NCI-H774 (cell line): ENCODE measurements at places on chromosomes 1 and 21.

GRCh38 chr1:211155040-211155439, 21.1 kb upstream of the KCNH1 start:
- no peak for DNase-seq

- no peak for DNase-seq
Observed at GRCh38 chr1:20552728-20553445, 514 bp downstream of the FAM43B start.

- no peak for DNase-seq
Observed at GRCh38 chr1:70945251-70945650, 102.4 kb downstream of the PTGER3 start.

DNA sequence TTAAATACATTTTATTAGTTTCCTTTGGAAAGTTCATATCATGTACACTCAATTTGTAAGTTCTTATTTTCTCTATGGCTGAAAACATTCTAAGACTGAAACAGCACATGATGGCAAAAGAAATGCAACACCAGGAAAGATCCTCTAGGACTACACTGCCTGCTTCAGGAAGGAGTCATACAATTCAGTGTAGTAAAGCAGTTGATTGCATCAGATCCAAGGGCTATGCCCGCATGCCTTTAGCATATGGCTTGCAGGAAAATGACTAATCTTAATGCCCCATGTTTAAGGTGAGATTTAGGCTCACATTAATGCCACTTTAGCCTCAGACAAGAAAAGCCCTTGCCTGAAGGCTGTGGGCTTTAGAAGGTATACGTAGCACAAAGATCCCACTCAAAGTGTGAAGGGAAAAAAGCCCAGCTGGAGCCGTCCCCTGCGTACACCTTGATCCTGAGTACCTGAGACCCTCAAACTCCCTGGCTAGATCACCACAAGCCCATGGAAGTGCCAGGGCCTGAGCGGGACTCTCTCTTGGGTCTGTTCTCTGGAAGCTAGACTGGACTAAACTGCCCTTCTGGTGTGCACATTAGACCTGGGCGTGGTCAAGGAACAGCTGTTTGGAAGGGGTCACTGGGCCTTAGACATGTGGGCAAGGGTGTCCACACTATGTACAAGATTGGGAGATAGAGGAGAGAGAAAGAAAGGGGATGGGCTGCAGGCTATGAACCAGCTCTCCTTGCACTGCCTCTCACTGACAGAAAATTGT, 52.9 kb downstream of the ESRRG start:
- DNase-seq = no peak

GRCh38 chr21:44262338-44263056, 800 bp upstream of the DNMT3L start:
- DNase-seq = no peak

GRCh38 chr1:39141925-39142324, 62.6 kb upstream of the MACF1 start:
- DNase-seq = no peak

DNA sequence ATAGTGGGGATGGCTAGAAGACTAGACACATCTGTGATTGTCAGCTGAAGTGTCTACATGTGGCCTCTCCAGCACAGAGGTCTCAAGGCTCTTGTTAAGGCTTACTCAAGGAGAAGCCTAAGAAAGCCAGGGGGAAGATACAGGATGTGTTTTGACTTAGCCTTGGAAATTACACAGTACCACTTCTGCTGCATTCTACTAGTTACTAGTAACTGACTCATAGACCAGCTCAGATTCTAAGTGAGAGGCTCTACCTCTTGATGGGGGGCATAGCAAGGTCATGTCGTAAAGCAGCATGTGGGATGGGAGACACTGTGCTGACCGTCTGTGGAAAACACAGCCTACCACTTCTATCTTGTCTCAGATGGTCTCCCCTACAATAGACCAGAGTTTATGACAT, 99.5 kb downstream of the UBE2U start:
- DNase-seq = no peak

DNA sequence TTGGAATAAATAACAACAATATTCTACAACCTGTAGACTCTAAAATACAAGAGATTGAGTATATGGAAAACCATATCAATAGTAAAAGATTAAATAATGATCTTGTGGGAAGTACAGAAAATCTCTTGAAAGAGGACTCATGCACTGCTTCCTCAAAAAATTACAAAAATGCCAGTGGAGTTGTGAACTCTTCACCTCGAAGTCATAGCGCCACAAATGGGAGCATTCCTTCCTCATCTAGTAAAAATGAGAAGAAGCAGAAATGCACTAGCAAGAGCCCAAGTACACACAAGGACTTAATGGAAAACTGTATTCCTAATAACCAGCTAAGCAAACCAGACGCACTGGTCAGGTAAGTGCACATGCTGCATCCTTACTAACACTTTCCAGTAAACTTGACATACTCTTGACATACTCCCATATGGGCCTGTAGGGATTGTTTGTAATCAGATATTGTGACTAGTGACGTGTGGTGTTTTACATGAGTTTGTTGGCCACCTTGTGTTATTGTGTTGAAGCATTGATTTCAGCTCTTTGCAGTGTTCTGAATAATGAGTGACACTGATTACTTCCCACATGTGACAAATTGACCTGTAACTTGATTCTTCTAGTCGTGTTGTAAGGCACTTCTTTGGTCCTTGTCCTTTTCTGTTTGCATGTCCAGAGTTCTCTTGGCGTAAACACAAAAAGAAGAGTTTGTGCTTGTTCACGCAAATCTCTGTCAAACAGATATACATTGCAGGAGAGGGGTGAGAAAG, 28.0 kb downstream of the MACO1 start:
- no peak for DNase-seq

- no peak for DNase-seq
Observed at GRCh38 chr1:116489231-116489697, 81.6 kb downstream of the CD58 start.

- no peak for DNase-seq
Observed at GRCh38 chr1:61869691-61870109, 127.4 kb downstream of the PATJ start.

DNA sequence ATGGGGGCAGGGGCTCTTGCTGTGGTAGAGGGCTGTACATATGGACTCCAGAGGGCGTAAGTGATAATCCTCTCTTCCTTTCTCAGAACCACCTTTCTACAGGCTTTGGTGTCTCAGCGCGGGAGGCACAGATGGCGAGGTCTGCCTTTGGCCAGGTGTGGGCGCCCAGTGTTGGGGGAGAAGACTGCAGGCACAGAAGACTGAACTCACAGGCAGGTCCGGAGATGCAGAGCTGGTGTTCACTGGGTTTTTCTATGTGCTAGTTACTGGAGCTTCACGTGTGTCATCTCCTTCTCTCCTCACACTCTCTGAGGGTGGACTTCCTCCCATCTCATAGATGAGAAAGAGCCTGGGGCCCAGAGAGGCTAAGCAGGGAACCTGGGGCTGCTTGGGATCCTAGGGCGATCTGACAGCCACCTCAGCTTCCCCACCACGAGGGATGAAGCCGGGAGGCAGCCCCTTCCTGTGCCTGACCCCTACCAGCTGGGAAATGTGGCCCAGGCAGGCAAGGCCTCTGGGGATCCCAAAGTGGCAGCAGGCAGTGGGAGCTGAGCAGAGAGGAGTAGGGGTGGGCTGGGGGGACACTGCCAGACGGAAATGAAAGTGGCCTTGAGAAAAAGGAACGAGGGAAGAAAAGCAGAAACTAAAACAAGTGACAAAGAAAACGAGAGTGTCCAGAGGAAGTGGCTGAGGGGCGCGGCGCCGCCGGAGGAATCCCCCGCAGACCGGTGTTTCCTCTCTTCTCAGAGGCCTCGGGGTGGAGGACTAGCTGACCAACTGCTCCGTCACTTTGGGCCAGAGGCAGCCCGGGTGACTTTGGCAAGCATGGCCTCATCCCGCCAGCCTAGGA, 191.6 kb downstream of the HIVEP3 start:
- DNase-seq = no peak

DNA sequence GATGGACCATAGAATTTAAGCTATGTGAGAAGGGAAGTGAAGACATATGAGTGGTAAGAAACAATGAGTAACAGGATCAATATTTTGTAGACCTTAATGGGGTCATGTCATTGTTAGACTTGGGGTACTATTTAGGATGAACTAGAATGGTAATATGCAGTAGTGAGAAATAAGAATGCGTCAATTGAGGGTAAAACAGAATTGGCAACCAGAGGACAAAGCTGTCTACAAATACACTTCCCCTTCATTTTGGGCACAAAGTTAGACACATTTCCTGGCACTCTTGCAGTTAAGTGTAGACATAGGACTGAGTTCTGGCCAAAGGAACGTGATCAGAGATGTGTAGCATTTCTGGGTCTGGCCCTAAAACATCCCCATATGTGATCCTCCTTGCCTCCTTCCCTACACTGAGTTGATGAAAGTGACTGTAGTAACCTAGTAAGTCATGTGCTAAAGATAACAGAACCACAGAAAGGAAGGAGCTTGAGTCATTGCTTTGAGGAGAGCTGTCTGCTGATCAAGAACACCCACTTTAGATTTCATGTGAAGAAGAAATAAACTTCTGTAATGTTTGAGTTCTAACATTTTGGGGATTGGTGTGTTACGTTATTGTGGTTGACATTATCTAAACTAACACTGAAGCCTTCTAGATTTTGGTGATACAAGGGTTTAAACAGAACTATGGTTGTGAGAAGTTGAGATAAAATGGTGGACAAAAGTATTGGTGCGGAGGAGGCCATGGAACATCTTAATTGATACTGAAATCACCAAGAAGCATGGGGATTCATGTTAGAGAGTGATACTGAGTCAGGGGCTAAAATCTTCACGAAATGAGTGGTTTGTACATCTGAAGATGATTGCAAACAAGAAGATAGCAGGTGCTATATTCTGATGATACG, 41.7 kb downstream of the CD55 start:
- no peak for DNase-seq

DNA sequence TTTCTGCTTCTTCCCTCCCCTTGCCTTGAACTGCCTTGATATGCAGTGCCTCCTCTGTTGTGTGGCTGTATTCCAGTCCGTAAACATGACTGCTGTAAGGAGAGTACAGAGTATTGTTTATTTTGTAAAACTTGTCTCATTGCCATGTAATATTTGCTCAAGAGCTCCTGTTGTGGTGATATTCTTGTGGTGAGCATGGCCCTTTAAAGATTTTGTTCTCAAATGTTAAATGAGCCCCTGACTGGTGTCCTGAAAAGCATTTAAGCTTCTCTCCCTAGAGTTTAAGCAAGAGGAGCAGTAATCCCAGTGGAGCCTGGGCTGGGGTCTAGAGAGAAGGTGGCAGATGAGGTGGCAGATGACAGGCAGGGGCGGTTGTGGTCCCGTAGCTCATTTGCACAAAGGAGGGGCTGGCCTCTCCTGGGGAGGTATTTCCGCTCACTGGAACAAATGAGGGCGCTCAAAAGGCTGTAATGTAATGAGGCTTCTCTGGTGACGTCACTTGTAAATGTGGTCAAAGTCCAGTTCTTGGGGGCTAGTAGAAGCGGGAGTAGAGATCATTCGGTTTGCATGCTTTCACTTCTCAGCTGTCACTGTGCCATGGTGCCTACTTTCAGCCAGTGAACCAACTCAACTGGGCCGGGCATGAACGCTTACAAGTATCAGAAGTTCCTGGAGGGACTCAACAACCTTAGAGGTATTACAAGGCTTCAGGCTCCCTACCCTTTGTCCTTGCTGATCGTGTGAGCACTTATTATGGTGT, 46.0 kb upstream of the MACF1 start:
- peak; percentile 62 for DNase-seq

DNA sequence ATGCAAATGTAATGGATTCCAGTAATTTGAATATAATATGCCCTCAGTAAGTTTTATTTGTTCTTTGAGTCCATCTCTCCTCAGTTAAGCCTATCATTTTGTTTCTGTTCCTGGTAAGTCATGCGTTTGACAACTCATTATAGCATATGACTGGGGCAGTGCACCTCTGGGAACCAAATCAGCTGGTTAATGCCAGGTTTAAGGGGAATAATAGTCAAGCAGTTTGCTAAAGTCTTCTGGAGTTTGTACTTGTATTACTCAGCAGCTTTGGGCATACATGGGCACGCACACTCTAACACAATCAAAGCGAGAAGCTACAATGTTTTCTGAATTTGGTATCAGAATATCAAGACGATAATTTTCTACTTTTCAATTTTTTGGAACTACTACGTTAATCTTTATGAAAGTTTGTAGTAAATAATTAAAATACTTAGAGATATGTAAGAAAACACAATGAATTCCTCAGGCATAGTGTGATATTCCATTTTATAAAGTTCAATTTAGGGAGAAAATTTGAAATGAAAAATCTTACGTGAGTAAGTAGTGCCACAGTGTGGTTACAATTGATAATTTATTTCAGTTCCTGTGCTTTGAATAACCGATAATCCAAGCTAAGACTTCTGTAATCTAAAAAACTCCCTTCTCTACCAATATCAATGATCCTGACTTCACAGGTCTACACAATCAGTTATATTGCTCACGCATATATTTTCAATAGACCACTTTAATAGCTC, 43.8 kb upstream of the KCTD3 start:
- DNase-seq = peak; percentile 25

DNA sequence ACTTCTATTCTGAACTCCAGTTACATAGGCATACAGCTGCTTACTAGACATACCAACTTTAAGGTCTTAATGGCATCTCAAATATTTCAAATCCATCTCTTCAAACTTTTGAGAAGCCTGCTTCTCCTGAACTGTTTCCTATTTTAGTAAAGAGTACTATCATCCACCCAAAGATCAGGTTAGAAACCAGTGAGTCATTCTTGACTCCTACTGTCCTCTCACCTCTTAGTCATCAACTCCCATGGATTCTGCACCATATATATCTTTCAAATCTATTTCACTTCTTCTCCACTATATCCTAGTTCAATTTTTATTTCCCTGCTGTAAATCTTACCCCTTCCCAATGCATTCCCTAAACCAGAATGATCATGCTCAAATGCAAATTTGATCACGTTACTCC, 18.1 kb upstream of the BEND5 start:
- no peak for DNase-seq

GRCh38 chr21:35507181-35507759, 458.2 kb upstream of the RUNX1 start:
- DNase-seq = no peak

- DNase-seq = no peak
Observed at GRCh38 chr21:31714741-31715365, 17.1 kb downstream of the SCAF4 start.

- DNase-seq = no peak
Observed at GRCh38 chr21:45833414-45833813, 148.2 kb upstream of the COL6A1 start.

DNA sequence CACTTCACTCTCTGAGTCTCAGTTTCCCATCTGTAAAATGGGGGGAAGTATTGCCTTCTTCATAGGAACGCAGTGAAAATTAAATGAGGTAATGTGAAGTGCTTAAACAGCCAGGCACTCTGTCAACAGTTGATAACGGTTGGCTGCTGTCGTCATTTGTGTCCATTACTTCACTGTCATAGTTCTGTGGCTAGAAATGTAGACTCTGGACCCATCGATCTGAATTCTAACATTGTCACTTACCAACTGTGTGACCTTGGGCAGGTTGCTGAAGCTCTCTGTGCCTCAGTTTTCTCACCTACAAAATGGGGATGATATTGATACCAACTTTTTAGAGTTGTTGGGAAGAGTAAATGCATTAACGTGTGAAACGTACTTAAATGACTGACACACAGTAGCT, 152.6 kb downstream of the PTPRU start:
- DNase-seq = no peak

- no peak for DNase-seq
Observed at GRCh38 chr1:165632491-165632890, 1.5 kb downstream of the MGST3 start.
